ENCODE measurements at places on chromosomes 12 and 14. TPM values are rescaled to one million over a fixed set of nuclear protein-coding genes. Genes with fewer than 3 reads are reported as not detected.

DNA sequence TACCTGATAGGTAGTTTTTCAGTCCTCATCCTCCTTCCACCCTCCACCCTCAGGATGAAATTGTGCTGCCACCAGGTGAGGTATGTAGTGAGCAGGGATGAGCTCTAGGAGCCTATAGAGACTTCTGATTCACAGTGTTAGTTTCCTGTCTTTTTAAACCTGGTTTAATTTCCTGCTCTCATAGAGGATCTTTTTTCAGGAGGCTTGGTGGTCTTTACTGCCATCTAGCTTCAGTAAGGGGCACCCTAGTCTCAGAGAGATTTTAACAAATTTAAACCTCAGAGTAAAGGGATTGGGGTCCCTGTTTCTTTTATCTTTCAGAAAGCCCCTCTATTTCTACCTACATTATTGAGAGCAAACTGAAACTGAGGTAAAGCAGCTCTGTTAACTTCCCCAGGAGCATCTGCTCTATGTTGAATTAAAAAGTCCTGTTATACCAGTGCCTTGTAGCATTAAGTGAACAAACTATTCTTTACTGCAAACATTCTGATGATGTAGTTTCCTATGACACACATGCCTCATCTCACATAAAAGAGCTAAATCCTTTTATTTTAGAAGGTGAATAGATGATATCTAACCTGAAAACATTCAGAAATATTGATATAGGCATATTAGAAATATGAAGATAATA, 172.2 kb upstream of the DDHD1 start:
- no peaks in the 10 kb centered on the region for H3K4me1 ChIP-seq
- no peak overlapping the region for H3K27ac ChIP-seq
- no peak overlapping the region for H3K4me3 ChIP-seq
- no peak for DNase-seq

DNA sequence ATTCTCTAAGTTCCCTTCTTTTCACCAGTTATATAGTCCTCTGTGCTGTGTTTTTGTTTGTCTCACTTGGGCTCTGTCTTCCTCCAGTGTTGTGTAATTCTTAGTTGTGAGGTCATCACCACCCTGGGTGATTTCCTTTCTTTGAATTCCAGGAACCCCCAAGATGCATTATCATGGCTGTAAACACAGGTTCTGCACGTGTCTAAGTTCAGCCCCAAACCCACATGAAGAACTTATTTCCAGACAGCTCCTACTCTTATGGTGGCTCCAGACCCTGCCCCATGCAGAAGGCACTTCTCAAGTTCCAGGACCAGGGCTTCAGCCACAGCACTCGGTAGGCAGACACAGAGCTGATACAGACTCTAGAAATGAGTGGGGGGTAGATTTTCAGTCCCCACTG, 560.5 kb downstream of the BCL11B start:
- no peaks in the 10 kb centered on the region for H3K36me3 ChIP-seq
- no peaks in the 10 kb centered on the region for H3K4me1 ChIP-seq
- H3K27me3 ChIP-seq, result no peaks in the 10 kb centered on the region

- no peaks in the 10 kb centered on the region for H3K36me3 ChIP-seq
- DNase-seq, result no peak
- no peak overlapping the region for H3K4me3 ChIP-seq
- H3K27me3 ChIP-seq, result no peaks in the 10 kb centered on the region
These were observed 77.3 kb upstream of the CNTN1 start for GRCh38 chr12:40614923-40615322.

DNA sequence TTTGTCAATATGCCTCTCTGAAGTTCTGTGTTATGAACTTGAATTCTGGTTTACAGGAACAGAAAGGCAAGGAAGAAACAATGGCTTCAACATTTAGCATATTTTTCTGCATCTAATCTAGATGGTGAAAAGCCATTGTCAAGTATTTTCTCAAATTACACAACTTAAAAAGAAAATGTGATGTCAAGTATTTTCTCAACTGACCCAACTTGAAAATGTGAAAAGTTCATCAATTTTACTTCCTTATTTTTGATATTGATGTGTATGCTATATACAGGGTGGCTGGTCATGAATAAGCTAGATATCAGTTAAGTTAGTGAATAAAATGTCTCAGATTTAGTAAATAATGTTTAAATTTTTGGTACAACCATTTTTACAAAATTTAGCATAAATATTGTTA, 196.7 kb downstream of the ALX1 start:
- H3K4me1 ChIP-seq, result no peaks in the 10 kb centered on the region
- no peak for DNase-seq
- H3K27me3 ChIP-seq, result no peaks in the 10 kb centered on the region

- H3K4me3 ChIP-seq, result peak overlapping the region; percentile 48
- H3K36me3 ChIP-seq, result no peaks in the 10 kb centered on the region
- H3K4me1 ChIP-seq, result no peaks in the 10 kb centered on the region
- no peak overlapping the region for H3K27ac ChIP-seq
These were observed 572 bp upstream of the RASSF8 start for GRCh38 chr12:25957793-25958427.

GRCh38 chr14:101337053-101337452, 224.2 kb upstream of the DIO3 start:
- no peak for DNase-seq
- no peak overlapping the region for H3K4me3 ChIP-seq
- H3K27me3 ChIP-seq, result peaks cover 2% of the 10 kb centered on the region
- H3K4me1 ChIP-seq, result no peaks in the 10 kb centered on the region
- no peaks in the 10 kb centered on the region for H3K36me3 ChIP-seq

GRCh38 chr14:23646648-23647549, 10.7 kb downstream of the DHRS2 start:
- DNase-seq, result no peak
- no peak overlapping the region for H3K27ac ChIP-seq
- no peaks in the 10 kb centered on the region for H3K27me3 ChIP-seq
- H3K4me1 ChIP-seq, result peaks cover 7% of the 10 kb centered on the region

- DNase-seq, result no peak
- H3K4me3 ChIP-seq, result no peak overlapping the region
- H3K27me3 ChIP-seq, result no peaks in the 10 kb centered on the region
These were observed 42.5 kb upstream of the AKAP6 start for GRCh38 chr14:32286602-32287001.

DNA sequence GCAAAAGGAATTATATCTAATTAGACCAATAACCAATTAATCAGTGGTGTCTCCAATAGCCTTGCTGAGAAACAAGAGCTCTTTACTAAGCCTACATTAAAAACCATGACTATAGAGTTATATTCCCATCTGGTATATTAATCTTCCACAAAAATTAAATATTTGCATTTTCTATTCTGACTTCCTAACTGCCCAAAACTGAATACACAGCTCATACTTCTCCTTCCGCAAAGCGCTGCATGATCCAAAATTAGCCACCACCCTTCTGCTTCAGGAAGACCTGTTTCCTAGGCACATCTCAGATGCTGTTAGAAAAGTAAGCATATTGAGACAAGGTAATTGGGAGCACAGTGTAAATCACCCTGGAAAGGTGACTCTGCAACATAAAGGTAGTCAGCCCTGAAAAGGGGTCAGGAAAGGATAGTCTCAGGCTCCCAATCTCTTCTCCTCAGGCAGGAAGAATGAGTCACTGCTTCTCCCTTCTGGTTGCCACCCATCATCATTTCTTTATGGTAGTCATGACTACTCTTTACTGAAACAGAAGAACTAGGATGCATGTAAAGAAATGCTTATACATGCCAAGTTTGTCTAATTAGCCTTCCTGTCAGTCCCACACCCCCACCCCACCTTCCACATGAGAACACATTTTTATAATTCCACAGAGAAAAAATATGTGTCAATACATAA, 54.3 kb downstream of the PLCZ1 start:
- H3K4me1 ChIP-seq, result peaks cover 8% of the 10 kb centered on the region
- peak; percentile 23 for DNase-seq
- peak overlapping the region; percentile 47 for H3K27ac ChIP-seq
- H3K4me3 ChIP-seq, result no peak overlapping the region

- no peaks in the 10 kb centered on the region for H3K4me1 ChIP-seq
- no peak overlapping the region for H3K4me3 ChIP-seq
- DNase-seq, result no peak
- no peaks in the 10 kb centered on the region for H3K36me3 ChIP-seq
- peaks cover 55% of the 10 kb centered on the region for H3K27me3 ChIP-seq
- H3K27ac ChIP-seq, result no peak overlapping the region
These were observed 7.9 kb downstream of the VWF start for GRCh38 chr12:6116471-6117021.

GRCh38 chr12:97555547-97556187, 93.1 kb downstream of the RMST start:
- no peak overlapping the region for H3K4me3 ChIP-seq
- H3K4me1 ChIP-seq, result no peaks in the 10 kb centered on the region
- H3K27ac ChIP-seq, result no peak overlapping the region
- H3K36me3 ChIP-seq, result no peaks in the 10 kb centered on the region

DNA sequence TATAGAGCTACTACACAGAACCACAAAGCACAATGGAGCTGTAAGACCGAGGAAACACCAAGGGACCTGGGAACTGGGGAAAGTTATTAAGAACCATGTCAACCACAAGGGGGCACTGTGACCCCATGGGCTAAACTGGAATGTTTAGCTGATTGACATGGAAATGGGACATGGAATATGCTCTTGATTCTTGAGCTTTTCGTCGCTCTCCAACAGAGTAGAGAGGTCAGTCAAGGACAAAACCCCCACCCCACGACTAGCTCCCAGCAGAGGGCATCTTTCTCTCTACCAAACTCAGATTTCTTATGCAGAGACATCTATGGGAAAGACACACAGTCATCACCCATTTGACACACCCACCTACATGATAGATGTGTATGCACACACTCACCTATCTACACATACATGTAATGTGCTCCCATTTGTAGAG, 10.1 kb downstream of the NDRG2 start:
- H3K36me3 ChIP-seq, result peaks cover 23% of the 10 kb centered on the region
- H3K27me3 ChIP-seq, result no peaks in the 10 kb centered on the region
- no peak overlapping the region for H3K27ac ChIP-seq
- H3K4me1 ChIP-seq, result peaks cover 7% of the 10 kb centered on the region

DNA sequence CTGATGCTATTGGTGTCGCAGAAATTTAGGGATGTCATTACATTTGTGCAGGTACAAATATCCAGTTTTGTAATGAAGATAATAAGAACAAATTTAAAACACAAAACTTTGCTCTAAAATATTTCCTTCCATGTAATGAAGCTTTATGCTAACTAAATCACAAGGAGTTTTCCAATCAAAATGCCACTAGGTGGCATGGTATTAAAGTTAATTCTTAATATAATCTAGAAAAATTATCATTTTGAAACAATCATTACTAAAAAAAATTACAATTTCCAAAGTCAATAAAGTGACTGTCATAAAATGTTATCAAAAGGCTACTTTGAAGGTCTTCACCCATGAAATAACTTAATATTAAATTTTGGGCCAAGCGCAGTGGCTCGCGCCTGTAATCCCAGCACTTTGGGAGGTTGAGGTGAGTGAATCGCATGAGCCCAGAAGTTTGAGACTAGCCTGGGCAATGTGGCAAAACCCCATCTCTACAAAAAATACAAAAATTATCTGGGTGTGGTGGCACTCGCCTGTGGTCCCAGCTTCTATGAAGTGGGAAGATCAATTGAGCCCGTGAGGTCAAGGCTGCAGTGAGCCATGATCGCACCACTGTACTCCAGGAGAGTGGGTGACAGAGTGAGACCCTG, 77.4 kb downstream of the KIF21A start:
- H3K4me1 ChIP-seq, result no peaks in the 10 kb centered on the region
- DNase-seq, result no peak
- H3K27ac ChIP-seq, result no peak overlapping the region
- peaks cover 64% of the 10 kb centered on the region for H3K36me3 ChIP-seq
- no peaks in the 10 kb centered on the region for H3K27me3 ChIP-seq
- H3K4me3 ChIP-seq, result no peak overlapping the region

DNA sequence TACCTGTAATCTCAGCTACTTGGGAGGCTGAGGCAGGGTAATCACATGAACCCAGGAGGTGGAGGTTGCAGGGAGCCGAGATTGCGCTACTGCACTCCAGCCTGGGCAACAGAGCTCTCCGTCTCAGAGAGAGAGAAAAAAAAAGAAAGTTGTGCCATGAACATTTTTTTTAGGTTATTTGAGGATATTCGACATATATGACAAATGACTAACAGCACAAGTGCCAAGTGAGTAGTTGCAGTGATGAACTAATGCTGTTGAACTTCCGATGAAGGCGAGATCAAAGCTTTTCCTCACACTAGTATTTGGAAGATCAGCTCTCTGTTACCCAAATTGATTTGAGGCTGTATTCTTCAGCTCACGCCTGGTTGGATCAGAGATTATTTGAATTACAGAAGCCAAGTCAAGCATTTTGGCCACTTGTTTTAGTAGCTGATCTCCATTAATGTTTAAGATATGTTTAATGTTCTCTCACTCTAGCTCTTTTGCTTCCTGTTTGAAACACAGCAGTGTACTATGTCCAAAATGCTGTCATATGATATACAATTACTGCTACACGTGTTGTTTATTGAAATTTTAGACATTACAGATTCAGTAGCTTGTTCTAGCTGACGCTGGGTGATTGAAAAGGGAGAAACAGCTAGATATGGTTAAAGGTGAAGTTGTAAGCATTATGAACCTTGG, 43.4 kb downstream of the WDR20 start:
- no peak overlapping the region for H3K4me3 ChIP-seq
- H3K4me1 ChIP-seq, result no peaks in the 10 kb centered on the region
- peaks cover 3% of the 10 kb centered on the region for H3K36me3 ChIP-seq
- DNase-seq, result no peak

DNA sequence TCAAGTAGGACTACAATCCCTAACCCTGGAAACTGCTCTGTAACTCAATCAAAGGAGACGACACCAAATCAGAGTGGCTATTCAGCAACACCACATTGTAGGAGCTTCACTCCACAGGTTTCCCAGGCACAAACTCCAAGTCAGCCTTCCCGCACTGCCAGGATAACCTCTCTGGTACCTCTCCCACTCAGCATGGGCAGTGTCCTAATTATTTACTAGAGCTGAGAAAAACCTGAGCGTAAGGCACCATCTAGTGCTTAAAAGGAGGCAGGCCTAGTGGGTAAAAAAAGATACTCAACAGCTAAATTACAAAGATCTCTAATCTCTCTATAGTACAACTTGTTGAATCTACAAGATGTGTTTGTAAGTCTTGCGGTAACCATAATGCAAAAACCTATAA, 36.1 kb downstream of the PARP11 start:
- H3K4me3 ChIP-seq, result no peak overlapping the region
- H3K27me3 ChIP-seq, result no peaks in the 10 kb centered on the region
- no peaks in the 10 kb centered on the region for H3K4me1 ChIP-seq
- no peak overlapping the region for H3K27ac ChIP-seq

DNA sequence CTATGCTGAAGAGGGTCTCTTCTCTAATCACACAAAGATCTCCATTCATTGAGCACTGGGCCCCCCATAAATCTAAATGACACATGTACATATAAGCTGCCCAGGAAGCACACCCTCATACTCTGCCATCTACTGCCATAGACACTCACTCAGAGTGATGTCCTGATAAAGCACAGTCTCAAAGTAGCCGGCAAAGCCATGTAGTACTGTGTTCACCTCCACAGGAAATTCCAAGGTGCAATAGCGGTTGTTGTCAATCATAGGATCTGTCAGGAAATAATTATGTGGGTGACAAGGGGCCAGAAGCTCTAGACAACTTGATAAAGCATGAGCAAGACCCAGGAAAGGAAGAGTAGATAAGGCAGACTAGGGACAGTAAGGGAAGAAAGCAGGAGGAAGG, 3.3 kb upstream of the RBM23 start:
- DNase-seq, result no peak
- H3K27me3 ChIP-seq, result no peaks in the 10 kb centered on the region
- H3K36me3 ChIP-seq, result peaks cover 75% of the 10 kb centered on the region

GRCh38 chr12:9090220-9090619, 25.5 kb downstream of the A2M start:
- no peak for DNase-seq
- no peaks in the 10 kb centered on the region for H3K4me1 ChIP-seq
- no peak overlapping the region for H3K27ac ChIP-seq
- H3K4me3 ChIP-seq, result no peak overlapping the region

The CDK2 gene
- 133 TPM for total RNA-seq

The SPX gene
- total RNA-seq, result 0.11 TPM

The RNF212B gene
- total RNA-seq, result not detected
